Stimulated activated CD4-positive, alpha-beta T cell treated with anti-CD3 and anti-CD28 coated beads, TNF-alpha, amount 100 ng/mL, for 4 hours (primary cell): ENCODE measurements at places on chromosomes 6 and 20.

DNA sequence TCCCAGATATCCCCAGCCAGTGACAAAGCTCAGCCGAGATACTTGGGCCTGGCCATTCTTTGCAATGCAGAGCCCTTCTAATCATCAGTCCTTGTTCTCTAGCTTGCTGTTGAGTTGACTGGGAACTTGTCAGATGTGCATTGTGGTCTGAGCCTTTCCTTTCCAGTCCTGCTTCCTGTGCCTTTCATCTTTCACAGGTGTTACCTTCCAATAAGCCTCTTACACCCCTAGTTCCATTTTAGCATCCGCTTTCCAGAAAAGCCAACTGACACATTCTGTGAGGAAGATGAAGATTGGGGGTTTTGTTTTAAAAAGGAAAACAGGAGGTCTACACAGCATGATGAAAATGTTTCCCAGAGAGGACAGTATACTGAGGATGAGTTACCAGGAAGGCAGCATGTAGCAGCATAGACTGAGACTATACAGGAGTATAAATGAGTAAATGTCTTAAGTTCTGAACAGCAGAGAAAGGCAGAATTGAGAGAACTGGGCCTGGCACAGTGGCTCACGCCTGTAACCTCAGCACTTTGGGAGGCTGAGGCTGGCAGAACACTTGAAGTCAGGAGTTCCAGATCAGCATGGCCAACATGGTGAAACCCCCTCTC is 5.6 kb upstream of the CEP85L start:
- DNase-seq = no peak

- no peak for DNase-seq
Observed at GRCh38 chr6:110542311-110543024, 66.1 kb upstream of the SLC22A16 start.

- DNase-seq = no peak
Observed at GRCh38 chr6:132683543-132683942, 24.6 kb upstream of the TAAR1 start.

- no peak for DNase-seq
Observed at GRCh38 chr6:81896525-81897503, 144.3 kb upstream of the TENT5A start.

DNA sequence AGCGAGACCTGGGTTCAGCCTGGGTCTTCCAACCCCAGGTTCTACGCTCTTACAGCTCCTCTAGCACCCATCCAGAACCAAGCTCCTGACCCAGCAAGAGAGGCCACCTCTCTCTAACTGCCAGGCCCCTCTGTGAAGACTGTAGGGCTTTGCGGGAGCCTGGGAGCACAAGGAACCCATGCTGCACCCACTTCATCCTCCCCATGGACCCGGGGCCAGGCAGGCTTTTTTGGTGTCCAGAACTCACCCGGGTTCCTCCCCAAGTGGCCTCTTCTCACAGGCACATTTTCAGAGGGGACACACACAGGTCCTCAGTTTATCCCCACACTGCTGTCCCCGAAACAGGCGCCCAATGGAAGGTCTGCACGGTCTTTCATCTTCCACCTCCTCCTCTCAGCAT is 145.9 kb downstream of the SYNDIG1 start:
- no peak for DNase-seq

GRCh38 chr6:162371121-162371520 is 356.4 kb downstream of the PRKN start:
- no peak for DNase-seq

GRCh38 chr20:36034875-36035274 is 66.5 kb downstream of the CNBD2 start:
- DNase-seq = no peak

DNA sequence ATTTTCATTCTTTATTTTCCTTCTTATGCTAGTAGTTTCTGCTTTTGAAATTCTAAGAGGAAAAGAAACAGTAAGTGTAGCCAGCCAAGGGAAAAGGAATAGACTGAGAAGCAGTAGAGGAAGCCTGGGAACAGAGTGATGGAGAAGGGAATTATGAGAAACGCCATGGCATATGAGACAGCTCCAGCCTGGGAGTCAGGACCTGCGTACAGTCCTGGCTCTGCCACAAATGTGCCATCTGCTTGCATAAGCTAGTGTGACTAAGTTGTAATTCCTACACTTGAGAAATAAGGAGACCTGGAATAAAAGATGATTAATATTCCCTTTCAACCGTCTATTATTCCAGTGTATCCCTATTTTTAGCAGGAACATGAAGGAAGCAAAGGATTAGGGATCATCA is 47.5 kb downstream of the OSTM1 start:
- DNase-seq = no peak

- no peak for DNase-seq
Observed at GRCh38 chr20:38799203-38799602, 6.3 kb upstream of the PPP1R16B start.

DNA sequence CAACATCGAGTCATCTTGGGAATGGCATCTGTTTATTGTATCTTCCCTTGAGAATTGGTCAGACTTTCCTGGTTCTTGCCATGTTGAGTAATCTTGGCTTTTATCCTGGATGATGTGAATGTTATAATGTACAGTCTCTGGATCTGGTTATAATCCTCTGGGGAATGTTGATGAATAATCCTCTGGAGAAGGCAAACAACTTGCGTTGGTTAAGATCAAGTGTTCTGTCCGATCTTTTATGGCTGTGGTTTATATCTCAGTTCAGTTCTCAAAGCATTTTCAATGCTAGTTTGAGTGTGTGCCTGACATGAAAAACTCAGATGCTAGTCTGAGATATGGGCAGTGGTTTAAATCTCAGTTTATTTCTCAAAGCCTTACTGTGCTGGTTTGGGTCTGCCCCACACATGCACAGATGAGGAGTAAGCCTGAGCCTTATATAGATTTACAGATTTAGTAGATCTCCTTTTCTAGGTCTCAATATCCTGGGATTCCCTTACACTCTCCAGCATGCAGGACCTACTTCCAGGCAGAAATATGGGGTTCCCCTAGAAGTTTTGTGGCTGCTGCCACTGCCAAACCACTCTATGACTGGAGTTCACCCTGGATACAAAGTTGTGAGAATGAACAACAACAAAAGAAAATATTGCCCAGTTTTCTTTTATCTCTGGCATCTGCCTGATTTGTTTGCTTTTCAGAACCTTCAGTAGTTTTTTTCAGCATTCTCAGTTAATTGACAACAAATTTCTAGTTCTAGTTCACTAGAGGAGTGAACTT is 191.8 kb upstream of the MAN1A1 start:
- DNase-seq = no peak
